Astrocyte (in vitro differentiated cells and primary cell): ENCODE measurements at places on chromosomes 12 and 14. TPM values are rescaled to one million over a fixed set of nuclear protein-coding genes. Genes with fewer than 3 reads are reported as not detected.
A peak's percentile ranks its signal among the peaks of the same experiment; 100 is the strongest.

DNAJC22 gene
- total RNA-seq = 0.34 and 0.52 TPM in 2 replicates

GLT8D2 gene
- 11.1 and 12.2 TPM in 2 replicates for total RNA-seq

AQP6 gene
- total RNA-seq = not detected in 2 replicates

DNA sequence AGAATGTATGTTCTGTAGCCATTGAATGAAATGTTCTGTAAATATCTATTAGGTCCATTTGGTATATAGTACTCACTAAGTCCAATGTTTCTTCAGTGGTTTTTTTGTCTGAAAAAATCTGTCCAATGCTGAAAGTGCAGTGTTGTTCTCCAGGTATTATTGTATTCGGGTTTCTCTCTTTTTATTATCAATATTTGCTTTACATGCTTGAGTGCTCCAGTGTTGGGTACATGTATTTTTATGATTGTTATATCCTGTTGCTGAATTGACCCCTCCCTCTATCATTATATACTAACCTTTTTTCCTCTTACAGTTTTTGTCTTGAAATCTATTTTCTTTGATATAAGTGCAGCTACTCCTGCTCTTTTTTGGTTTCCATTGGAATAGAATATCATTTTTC is 382.2 kb downstream of the CCER1 start:
- DNase-seq = no peak

DNA sequence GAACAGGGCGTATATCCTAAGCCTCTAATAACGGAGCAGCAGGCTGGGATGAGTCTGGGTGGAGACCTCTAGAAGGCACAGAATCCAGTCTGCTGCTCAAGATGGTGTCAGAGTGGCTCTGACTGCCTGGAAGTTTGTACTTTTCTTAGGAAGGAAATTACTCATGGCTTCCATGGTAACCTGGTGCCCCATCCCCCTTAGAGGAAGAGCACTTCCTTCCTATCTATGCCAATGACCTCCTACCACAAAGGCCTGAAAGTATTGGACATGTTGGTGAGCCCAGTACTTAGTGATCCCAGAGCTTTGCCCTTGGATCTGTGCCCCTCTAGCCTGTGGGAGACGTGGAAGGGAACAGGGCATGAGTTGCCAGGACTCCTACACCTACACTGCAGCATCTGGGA is 1.5 kb downstream of the BATF start:
- no peak for DNase-seq

DNA sequence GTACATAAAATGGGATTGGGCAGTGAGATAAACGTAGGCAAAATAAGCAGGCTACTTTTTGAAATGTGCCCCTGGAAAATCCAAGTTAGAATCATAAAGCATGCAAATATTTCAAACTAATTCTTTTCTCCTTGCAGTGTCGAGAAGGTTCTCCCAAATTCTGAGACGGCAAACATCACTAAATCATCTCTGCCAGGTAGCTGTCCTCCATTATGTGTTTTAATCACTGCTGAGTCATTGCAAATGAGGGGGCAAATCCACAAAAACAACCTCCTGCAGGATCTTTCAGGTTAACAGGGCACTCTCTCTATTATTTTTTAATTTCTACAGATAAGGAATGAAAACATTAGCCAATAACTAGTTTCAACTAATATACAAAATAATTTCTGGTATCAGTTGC is 63.2 kb upstream of the RIC8B start:
- DNase-seq = no peak

- DNase-seq = no peak
These were observed 3.3 kb downstream of the FAR2 start for GRCh38 chr12:29152223-29152868.

DNA sequence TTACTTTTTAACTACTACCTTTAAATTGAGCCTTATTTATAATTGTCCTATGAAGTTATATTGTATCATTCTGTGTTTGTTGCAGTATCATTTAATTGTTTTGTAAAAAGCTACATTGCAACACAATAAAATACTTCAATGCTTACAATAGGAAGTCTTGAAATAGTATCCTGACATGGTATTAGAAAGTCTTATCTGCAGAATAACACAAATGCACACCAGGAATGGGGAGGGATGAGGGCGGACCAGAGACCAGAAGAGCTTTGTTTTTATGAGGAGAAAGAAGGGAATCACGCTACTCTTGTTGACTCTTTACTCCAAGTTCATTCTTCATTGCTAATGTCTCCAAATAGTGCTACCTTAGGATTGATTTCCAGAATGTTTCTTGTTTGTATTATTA is 120.2 kb downstream of the MON2 start:
- DNase-seq = no peak

GRCh38 chr14:63394841-63395240 is 76.1 kb upstream of the GPHB5 start:
- DNase-seq = no peak

DNA sequence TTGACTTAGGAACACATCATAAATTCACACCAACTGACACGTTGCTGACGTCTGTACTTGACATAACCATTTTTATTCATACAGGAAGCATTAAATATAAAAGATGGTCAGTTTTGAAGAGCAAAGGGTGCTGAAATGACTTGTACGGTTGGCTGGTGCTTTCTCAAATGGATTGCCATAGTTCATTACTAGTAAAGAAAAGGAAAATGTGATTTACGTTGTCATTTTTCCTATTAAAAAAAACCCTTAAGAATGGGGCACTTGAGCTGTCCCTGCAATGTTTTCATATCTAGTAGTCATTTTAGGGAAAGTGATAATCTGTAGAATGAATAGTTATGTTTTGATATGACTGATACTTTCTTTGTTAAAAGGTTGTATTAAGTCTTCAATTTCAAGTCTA is 22.5 kb upstream of the MANSC4 start:
- DNase-seq = no peak

GRCh38 chr14:89386212-89386886 is 30.7 kb downstream of the FOXN3 start:
- DNase-seq = peak; percentile 65

- DNase-seq = no peak
These were observed 6.5 kb upstream of the DEGS2 start for GRCh38 chr14:100165831-100166440.
